ENCODE measurements at places on chromosomes 7 and 10.

DNA sequence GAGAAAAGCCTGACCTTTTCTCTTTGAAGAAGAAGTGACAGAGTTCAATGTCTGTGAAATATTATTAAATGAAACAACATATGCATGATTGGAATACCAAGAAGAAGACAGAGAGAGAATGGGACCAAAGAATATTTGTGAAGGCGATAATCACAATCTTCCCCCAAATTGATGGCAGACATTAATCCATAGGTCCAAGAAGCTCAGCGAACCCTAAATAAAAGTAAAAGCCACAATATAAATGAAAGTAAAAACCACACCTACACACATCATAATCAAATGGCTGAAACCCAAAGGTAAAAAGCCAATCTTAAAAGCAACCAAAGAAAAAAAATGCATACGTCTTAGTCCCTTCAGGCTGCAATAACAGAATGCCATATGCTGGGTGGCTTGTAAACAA, 84.0 kb downstream of the ODAD2 start:
- DNase-seq, result no peak

DNA sequence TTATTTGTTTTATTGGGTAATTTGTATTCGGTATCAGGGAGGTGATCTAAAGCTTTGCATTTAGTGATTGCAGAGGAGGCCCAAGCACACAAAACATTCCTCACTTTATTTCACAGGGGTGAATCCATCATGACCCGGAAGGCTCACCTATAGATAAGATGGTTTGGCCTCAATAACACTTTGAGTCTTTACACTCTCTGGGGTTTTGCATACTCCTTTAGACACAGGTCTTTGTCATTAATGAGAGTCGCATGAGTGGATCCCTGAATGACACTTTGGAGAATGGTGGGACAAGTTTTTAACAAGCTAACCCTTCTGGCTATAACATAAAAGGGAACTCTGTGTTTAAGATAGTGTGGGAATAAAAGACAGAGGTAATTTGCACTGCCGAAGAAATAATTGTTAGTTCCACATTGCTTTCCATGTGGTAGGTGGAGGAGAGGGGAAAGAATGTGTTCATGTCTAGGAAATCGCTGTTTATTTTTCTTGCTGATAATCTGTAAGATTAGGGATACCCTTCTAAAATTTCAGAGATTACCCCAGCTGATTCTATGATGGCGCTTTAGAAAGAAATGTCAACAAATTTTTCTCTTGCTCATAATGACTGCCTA, 455.8 kb downstream of the TFEC start:
- no peak for DNase-seq

DNA sequence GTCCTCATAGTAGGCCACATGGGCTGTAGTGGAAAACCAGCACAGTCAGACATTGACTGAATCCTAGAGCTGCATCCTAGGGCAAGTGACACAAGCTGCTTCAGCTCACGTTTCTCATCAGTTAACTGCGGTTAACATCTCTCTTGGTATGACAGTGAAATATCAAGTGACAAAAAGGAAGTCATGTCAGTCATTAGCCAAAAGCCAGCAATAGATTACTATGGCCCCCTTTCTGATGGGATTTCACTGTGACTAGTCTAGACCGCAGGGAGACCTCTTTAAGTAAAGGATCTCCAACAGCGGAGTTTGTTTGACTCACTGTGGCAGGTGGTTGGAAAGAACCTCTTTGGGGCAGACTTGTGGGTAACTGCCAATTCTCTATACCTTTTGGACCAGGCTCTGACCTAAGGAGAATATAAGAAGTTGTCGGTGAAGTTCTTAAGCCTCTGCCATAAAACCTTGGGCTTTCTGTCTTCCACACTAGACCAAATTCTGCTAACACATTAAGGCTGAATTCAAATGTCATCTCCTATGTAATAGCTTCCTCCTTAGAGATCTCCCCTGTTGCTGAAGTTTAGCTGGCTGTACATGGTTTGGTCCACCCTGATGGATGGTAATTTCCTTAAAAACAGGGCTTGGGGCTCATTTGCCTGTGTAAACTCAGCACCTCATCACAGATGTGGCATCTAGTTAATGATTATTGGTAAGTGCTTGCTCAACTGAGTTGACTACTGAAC, 115.3 kb downstream of the SGMS1 start:
- no peak for DNase-seq

- no peak for DNase-seq
These were observed 13.1 kb downstream of the CNPY1 start for GRCh38 chr7:155533120-155533826.

GRCh38 chr7:107322015-107322414, 147.8 kb upstream of the GPR22 start:
- no peak for DNase-seq

- DNase-seq, result no peak
These were observed 131.3 kb downstream of the PLPP4 start for GRCh38 chr10:120588311-120588710.

All from activated naive CD4-positive, alpha-beta T cell (primary cell).